K562 (cell line): ENCODE measurements at places on chromosomes 5 and 9. TPM values are rescaled to one million over a fixed set of nuclear protein-coding genes. Genes with fewer than 3 reads are reported as not detected.

Gene SPAG8
- total RNA-seq = 0.36 and 0.40 TPM in 2 replicates

Gene DMRT2
- not detected in 2 replicates for total RNA-seq

Gene DMXL1
- 32.3 and 33.9 TPM in 2 replicates for total RNA-seq

Gene GFRA3
- total RNA-seq = not detected in 2 replicates

Gene FCN1
- not detected in 2 replicates for total RNA-seq

Gene PCDHA3
- not detected in 2 replicates for total RNA-seq
